Cortex of kidney (tissue), 1 donor: ENCODE measurements at places on chromosomes 13 and 19.

DNA sequence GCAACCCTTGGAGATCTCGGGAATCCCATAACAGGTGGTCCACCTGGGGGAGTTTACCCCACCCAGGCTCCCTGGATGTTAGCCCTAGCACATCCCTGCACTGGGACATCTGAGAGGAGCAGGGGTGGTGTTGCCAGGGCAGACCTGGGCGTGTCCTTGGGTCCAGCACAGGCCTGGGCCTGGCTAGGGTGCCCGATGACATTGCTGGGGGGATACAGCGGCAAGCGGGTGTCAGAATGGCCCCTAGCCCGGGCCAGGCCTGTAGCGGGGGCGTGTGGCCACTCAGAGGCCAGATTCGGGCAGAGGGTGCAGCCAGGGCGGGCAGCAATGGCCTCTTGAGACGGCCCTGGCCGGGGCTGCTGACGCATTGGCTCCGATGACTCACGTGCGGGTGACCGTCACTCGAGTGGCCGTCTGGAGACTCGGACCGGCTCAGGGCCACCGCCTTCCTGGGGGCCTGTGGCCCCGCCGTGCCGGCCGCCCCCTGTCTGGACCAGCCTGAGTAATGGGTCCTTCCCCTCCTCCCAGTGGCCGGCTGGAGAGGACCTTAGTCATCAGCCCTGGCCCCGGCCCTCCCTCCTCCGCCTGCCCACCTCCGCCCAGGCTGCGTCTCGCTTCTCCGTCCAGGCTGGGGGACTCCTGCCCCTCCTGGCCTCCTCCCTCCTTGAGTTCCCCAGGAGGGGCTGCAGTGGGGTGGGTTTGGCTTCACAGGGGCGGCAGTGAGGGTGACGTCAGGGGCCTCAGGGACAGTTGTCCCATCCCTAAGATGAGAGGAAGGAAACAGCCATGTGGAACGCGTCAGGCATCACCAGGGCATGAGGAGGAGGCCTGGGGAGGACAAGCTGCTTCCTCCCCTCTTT, 23.2 kb upstream of the CRTC1 start:
- no peak for DNase-seq

- no peak for DNase-seq
Measured at GRCh38 chr19:30359936-30360335, 12.2 kb upstream of the ZNF536 start.

DNA sequence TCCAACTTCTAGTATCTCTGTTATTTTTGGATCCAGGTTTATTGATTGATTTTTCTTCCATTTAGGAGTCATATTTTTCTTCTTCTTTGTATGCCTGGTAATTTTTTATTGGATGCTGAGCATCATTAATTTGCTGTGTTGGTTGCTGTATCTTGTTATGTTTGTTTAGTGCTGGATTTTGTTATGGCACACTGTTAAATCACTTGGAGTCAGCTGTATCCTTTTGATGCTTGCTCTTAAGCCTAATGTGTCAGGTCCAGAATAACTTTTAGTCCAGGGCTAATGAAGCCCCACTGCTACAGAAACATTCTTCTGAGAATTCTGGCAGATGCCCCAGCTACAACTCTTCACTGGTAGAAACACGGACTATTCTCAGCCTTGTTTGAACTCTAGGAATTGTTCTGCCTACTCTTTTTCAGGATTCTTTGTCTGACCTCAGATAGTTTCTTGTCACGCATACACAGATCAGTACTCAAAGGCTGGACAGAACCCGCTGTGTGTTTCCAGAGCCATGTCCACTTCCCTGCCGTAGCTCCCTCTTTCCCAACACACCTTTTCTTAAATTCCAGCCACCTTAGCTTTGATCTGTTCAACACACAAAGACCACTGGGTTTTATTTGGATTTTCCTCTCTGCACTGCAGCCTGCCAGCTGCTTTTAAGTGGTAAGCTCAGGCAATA, 137.1 kb upstream of the WASF3 start:
- DNase-seq: no peak

DNA sequence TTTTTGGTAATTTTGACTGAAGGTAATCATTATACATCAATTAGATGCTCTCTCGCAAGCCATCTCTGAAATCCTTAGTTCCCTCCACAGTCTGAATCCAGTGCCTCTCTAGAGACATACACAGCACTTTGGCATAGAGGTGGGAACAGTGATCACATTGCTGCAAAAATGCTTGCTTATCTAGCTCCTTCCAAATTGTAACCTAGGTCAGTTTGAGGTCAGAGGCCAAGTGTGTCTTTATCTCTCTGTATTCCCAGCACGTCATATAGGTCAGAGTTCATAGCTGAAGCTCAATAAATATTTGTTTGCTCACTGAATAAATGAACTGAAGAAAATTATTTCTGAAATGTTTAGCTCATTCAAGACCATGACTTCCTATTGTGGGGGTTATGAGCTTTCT, 462.5 kb downstream of the DIAPH3 start:
- no peak for DNase-seq

DNA sequence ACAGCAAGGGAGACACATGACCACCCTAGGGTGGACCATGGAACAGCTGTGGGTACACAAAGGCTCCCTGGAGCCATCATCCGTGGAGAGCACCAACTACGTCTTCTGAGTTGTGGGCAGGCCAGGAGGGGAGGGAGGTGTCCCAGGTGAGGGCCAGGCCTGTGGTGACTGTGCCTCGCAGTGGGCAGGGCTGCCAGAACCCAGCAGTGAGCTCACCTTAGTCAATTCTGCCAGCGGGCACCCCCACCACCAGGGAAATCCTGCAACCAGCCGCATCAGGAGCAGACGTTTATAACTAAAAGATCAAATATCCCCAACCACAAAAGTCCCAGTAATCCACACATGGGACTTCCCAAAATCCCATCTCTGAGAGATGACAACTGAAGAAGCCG, 19.6 kb downstream of the ELL start:
- DNase-seq: no peak

GRCh38 chr19:51320280-51320657, 8.8 kb downstream of the IGLON5 start:
- no peak for DNase-seq
